ENCODE measurements at places on chromosomes 1 and 21.

DNA sequence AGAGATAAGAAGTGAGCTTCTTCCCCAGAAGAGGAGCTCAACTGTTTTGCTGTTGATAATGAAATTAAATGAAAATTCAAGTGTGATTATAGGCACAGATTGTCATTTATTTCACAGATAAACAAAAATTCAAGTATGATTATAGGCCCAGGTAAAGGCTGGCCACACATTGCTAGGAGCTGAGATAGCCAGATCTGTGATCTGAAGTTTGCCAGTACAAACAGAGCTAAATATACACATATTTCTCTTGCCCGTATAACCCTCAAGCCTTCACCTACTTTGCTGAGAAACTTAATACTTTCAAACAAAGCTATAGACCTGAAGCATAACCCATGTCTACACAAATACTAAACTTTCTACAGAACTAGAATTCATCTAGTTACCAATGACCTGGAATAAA lies 31.3 kb upstream of the NRIP1 start:
- no peak for DNase-seq

DNA sequence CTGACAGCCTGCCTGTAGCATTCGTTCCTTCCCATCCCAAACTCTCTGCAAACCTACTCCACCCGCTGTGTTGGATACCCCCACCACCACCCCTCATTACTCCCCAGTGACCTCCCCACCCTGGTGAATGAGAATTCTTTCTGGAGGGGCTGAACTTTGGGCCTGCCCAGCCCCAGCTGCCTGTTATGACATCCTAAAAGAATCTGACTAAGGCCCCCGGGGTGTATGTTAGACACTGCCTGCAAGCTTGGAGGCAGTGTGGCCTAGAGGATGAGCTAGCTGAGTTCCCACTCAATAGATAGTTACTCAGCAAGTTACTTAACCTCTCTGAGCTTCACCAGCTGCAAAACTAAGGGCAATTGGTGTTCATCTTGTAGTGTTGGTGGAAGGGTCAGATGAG lies 110.2 kb upstream of the FGGY start:
- DNase-seq: no peak

DNA sequence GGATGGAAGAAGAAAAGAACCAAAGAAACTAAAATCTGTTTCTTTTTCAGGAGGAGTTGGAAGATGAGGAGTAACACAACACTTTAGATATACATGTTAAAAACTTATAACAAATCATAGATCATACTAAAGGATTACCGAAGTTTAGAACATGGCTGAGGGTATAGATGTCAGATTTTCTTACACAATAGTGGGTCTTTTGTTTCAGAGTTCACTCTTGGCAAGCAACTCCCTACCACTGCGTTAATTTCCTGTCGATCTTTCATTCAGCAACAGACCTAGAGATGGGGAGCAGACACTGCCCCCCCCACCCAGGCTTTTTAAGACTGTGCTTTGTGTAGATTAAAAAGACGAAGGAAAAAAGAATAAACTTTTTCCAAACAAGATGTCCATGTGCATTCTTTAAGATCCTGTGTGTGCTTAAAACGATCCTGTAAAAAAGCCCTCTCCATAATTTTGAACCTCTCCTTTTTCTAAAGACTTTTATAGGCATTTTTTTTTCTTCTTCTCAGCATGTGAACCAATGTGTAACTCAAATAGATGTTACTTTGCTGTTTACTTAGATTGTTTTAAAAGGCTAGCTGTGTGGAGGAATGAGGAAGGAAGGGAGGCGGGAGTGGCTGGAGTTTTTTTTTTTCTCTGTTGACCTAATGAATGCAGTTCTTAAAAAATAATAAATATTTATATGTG lies 50.4 kb downstream of the NFIA start:
- DNase-seq: no peak

GRCh38 chr1:208154679-208155642 lies 89.2 kb downstream of the PLXNA2 start:
- DNase-seq: no peak

DNA sequence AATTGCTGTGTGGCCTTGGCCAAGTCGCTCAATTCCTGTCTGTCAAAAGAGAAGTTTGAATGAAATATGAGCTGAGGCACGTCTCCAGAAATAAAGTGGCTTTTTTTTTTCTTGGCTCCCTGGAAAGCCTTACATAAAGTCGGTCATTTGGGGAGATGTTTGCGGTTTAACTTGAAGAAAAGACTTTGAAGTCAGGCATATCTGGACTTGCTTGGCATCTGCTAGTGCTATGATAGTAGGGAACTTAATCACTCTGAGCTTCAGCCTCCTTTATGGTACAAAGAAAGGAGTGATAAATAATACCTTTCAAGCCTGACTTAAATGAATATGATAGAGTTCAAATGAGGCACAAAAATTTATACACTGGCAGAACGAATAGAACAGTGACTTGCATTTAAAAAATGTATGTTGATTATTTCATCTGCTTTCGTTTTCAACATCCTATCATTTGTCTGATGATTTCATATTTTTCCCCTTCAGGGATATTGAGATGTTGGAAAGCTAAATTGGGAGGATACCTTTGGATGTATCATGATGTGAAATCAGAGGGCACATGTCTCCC lies 60.2 kb downstream of the FASLG start:
- DNase-seq: no peak

- no peak for DNase-seq
Measured at GRCh38 chr1:246270236-246270635, 236.8 kb downstream of the SMYD3 start.

- no peak for DNase-seq
Measured at GRCh38 chr1:14765773-14766172, 167.3 kb downstream of the KAZN start.

- no peak for DNase-seq
Measured at GRCh38 chr1:173572201-173572873, 30.5 kb downstream of the SLC9C2 start.

DNA sequence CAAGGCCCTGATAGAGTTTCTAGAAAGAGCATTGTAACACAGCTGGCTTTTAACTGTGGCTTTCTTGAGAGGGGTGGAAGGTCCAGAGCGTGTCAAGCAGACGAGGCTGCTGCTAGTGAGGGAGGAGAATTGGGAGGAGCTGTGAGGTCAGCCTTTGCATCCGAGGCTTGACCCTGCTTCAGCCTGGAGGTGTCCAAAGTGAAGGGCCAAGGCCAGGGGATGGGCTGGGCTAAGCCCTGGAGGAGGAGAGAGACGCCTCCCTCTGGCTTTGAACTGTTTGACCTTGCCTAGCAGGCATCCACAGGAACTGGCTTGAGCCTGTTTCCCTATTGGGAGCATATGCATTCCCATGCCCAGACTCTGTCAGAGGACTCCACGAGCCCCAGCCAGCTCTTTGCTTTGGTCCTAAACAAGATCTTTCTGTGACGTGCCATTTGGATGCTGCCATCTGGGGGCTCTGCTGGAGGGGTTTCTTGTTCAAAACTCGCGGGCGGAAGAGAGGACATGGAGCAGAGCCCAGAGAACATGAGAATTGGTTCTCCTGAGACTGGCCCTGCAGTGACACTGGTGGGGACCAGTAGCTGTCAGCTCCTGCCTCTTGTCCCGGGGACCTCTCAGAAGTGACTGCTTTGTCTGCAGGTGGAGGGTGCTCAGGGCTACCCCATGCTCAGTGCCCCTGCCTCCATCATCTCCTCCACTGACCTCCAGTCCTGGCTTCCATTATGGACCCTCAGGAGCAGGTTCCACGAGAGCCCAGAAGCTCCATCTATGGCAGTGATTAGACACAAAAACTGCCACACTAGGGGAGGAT lies 5.5 kb downstream of the ACTRT2 start:
- no peak for DNase-seq

DNA sequence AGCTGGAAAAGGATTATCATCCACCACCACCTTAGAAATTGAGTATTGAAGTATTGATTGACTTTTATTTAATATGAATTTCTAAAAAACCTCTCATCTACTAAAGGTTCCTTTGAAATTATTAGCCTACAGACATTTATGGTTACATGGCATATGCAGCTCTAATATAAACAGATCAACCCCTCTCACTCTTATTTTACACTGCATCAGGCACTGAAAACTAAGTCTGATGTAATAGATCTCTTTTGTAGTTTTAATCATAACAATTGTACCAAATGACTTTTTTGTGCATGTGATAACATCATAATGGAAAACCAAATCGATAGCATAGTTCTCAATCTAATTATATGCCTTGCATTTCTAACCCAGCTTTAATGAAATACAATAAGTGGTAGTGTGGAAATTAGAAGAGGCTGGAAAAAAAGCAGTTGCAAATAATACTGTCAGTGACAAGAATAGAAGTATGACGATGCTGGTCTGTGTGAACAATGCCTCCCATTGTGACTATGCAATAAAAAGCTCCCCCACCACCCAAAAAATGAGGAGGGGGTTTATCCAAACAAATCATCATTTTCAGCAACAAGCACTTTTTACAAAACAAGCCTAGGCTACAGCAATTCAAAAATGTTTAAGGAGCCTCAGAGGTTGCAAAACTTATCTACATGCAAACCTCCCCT lies 426.5 kb upstream of the NFIA start:
- no peak for DNase-seq

GRCh38 chr1:164272156-164272555 lies 286.8 kb upstream of the PBX1 start:
- no peak for DNase-seq

DNA sequence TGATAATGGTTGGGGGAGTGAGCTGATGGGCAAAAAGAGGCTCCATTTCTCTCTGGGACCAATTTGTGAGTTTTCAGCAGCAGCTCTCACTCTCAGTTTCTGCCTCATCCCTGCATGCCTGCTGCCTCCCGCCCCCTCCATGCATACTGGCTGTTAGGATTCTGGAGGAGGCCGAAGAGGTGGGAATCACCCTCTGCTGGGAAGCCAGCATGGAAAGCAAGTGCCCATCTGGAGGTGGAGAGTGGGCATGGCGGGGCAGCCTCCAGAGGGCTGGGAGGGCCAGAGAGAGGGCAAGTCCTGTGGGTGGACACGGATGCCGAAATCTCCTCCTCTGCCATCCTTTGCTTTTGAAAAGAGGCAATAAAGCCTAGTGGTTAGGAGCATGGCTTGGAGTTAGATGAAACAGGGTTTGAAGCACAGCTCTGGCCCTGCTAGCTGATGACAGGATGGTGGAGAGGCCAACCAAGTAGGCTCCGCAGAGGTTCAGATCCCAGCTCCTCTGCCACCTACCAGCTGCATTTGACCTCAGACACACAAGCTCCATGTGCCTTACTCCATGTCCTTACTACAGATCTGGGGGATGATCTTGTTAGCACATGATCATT lies 113.4 kb downstream of the GRIK3 start:
- no peak for DNase-seq

GRCh38 chr1:86507935-86508582 lies 38.8 kb upstream of the CLCA4 start:
- no peak for DNase-seq

DNA sequence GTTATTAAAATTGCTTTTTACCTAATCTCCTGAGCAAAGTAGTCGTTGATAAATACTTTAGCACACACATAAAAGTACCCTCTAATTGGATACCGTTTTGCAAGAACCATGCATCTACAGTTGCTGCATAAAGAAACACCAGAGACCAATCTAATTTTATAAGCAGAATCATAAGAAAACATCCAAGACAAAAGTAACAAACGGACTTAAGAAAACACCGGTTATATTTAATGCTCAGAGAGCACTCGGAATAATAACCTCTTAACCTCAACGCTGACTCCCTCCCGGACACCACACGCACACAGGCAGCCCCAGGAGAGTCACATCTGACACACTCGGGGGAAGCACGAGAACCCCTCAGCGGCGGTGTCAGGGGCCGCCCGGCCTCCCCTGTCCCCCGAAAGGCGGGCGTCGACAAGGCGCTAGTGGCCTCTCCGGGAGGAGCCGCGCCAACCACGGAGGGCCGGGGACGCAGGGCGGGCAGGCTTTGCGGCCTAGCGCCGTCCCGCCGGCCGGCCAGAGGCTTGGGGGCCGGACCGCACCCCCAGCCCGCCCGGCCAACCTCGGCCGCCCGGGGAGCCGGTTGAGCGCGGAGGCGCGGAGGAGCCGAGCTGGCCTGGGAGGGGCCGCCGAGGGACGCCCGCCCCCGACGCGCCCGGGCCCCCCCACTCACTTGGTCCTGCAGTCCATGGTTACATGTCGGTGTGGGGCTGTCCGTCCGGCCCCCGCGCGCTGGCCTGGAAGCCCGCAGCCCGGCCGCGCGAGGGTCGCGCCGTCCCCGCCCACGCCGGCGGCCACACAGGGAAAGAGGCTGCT lies 606 bp downstream of the DENND1B start:
- peak; percentile 10 for DNase-seq

DNA sequence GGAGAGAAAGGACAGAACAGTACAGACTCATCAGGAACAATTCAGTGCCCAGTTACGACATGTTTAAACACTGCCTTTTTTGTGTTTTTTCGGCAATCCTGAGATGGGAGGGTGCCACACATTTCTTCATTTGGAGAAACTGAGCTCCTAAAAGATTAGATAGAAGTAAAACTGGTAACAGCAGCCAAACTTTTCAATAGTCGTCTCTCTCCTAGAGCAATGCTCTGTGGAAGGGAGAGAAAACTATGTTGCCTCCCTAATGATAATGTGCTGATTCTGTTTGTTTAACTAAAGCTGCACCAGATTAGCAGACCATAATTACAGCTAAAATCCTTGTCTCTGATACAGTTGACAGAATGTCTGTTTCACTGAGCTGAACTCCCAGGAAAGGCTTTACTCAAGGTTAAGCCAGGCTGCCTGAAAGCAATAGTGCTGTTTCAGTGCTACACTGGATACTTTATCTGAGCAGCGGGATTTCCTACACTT lies 76.2 kb upstream of the CXADR start:
- no peak for DNase-seq

- DNase-seq: no peak
Measured at GRCh38 chr1:225448146-225448805, 20.4 kb upstream of the LBR start.

DNA sequence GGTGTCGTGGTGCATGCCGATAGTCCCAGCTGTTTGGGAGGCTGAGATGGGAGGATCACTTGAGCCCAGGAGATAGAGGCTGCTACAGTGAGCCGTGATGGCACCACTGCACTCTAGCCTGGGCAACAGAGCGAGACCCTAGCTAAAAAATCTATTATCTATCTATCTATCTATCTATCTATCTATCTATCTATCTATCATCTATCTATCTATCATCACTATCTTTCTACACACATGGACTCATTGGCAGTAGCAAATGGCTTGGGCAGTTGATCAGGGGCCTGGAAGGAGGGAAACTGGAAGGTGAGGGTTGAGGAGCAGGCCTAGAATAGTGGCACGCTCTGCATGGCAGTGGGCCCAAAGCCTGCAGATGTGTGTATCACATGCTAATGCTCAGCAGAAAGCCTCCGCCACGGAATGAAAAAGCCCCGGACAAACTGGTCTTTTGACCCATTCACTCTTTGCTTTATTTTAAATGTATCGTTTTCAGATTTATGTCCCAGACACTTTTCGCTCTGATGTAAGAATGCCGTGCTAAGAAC lies 7.3 kb upstream of the HUNK start:
- no peak for DNase-seq
